ENCODE measurements at places on chromosomes 4 and X.

DNA sequence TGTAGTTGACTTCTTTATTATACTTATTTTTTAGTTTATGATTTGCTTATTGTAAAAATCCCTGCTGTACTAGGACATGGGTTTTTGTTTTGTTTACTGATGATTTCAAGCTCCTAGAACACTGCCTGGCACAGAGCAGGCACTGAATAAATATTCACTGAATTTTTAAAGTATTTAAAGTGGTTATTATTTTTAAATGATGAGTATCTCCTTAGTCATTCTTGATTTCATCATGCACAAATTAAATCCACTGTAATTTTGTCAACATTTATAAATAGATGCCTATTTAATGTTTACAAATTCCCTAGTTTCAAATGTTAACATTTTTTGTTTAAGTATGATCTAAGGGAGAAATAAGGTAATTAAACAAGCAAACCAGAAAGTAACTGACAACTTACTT lies 367.9 kb upstream of the SLIT2 start:
- DNase-seq = no peak

DNA sequence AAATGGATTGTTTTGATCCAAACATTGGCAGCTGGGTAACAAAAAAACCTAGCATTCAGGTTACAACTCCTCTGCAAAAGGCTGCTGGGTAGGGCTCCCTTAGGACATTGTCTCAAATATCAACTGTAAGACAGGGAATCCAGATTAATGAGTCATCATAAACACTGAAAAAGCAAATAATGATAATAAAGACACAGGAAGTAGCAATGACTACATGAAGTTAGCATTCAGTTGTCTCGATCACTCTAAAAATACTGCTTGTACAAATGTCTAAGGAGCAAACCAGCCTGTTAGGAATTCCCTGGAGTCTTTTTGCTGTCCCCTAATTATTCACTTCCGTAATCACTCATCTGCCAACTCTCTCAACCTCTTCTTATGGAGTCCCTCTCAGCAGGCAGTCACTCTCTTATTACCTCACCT lies 259.2 kb downstream of the GPC3 start:
- no peak for DNase-seq

- DNase-seq = no peak
These were observed 1176.2 kb downstream of the PCDH7 start for GRCh38 chr4:31896349-31896748.

GRCh38 chr4:109999585-109999912 lies 86.9 kb downstream of the EGF start:
- DNase-seq = no peak

DNA sequence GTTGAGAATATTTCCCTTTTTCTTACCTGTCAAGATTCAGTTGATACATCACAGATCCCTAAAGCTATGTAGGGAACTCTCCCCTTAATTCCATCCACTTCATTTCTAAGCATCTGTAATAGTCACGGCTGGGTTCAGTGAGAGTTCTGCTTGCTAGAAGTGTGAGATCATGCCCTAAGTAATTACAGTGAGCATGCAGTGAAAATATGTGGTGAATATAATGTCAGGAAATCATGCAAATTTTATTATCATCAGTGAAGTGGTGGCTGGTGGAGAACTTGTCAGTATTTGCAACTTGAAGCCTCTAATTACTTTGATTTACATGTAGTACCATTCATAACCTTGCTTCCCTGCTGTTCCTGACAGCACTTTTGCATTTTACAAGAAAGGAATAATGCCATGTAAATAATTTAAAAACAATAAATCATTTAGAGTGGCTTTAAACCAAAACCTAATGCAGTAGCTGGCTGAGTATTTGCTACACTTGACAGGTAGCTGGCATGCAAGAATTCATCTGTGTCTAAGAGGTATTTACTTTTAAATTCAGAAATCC lies 28.3 kb upstream of the CFAP299 start:
- DNase-seq = no peak

Data from left colon (tissue), 2 donors.